NCI-H2081 treated with DMSO at 0.1 percent for 48 hours (cell line): ENCODE measurements at places on chromosomes 3 and 15.

GRCh38 chr3:82978368-82978767 lies 1216.9 kb upstream of the GBE1 start:
- no peak for DNase-seq

GRCh38 chr15:40846841-40847222 lies 3.0 kb downstream of the SPINT1 start:
- DNase-seq = no peak

DNA sequence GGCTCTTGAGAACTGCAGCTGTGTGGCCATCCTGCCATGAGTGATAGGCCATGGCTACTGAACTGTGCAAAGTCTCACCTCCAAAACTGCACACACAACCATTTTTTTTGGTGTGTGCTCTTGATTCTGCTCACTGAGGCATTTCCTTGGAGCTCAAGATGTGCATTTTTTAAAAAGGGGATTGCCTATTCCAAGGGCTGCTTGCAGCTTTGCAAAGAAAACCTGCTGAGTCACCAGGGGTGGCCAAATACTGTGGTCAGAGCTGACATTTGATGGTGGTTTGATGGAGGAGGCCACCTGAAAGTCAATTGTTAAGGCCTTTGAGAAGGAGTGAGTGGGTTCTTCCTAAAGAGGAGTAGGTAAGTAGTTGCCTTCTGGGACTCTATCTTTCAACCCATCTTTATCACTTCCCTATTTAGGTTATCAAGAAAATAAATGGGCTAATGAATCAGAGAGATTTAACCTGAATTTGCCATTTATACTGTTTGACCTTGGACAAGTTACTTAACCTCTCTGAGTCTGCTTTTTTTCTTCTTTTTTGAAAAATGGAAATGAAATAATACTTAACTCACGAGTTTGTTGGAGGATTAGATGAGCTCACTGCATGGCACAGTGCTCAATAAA lies 87.9 kb downstream of the CHST2 start:
- no peak for DNase-seq

GRCh38 chr3:39533226-39533625 lies 65.7 kb downstream of the MOBP start:
- DNase-seq = no peak

GRCh38 chr3:14598143-14598569 lies 53.4 kb upstream of the CCDC174 start:
- DNase-seq = no peak

GRCh38 chr3:134810052-134810435 lies 15.0 kb downstream of the EPHB1 start:
- DNase-seq = no peak

DNA sequence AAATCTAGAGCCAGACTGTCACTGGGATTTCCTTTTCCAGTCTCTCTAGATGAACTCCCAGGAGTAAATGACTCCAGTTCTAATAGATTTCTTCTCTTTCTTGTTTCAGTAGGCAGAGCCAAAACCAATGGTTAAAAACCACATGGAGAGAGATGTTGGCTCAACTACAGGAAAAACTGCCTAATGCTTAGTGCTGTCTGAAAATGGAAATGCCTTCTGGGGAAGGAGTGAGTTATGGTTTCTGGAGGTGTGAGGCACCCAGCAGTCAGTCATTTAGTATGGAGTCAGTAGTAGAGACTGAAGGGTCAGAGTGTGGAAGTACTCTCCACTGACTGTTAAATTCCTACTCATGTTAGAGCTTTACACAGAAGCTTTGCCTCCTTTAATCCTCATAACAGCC lies 136.7 kb downstream of the CCNL1 start:
- DNase-seq = no peak

DNA sequence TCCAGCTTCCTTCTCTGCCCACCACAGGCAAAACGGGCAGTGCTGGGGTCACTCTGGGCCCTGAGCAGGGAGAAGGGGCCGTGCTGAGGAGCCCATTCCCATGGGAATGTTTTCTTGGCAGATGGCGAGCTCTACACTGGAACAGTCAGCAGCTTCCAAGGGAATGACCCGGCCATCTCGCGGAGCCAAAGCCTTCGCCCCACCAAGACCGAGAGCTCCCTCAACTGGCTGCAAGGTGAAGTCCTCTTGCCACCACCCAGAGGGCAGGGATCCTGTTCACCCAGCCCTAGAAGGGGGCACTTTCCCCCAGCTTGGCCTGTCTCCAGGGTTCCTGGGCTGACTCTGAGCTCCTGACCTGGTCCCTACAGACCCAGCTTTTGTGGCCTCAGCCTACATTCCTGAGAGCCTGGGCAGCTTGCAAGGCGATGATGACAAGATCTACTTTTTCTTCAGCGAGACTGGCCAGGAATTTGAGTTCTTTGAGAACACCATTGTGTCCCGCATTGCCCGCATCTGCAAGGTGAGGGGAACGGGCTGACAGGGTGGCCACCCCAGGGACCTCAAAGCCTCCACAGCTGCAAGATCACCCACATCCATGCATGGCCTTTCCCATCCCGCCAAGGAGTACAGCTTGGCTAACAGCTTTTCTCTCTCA lies 12.4 kb downstream of the CIB1 start:
- no peak for DNase-seq

DNA sequence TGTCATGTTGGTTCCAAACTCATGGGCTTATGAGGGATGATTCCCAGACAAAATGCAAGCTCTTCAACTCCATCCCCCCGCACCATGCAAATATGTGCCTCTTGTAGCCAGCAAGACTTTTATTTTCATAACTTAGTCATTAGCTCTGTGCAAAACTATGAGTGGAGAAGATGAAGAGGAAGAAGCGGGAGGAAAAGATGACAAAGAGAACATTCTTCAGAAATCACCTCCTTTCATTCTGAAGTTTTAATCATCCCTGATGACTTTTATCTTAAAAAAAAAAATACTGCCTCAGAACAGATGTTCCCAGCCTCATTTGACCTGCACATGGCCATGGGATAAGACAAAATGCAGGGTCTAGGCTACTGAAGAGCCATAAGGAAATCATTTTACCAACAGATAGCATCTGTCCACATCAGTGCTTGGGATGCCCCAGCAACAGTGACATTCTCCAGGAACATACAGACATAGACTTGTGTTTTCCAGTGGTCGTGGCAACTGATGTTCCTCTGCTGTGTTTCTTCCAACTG lies 145.5 kb downstream of the WNT5A start:
- no peak for DNase-seq

- no peak for DNase-seq
Measured at GRCh38 chr3:186220365-186220764, 111.5 kb upstream of the ETV5 start.

DNA sequence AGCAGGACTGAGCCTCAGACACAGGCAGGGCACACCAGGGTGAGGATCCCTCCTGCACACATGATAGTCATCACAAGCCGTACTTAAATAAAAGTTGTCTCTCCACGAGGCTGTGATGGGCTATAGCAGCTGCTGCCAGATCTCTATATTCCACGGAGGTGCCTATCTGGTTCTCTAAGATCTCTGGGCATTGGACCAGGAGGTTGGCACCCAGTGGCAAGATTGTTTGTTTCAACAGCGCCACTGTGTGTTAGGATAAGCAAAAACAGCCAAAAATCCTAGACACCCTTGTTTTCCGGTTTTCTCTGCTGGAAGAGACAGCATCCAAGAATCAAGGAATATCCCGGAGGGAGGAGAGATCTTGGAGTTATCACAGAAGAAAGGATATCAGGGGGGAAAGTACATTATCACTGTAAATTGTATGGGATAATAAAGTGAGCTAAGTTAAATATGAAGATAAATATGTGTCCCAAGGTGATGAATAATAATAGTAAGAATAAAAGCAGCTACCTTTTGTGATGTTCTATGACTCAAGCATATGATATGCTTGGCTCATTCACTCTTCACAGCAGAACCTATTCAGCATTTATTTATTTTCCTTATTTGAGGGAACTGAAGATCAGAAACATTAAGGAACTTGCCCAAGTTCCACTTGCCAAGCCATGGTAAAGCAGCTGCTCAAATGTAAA lies 90.6 kb upstream of the AKAP13 start:
- DNase-seq = peak; percentile 12
